ENCODE measurements at places on chromosomes 2 and 18.

DNA sequence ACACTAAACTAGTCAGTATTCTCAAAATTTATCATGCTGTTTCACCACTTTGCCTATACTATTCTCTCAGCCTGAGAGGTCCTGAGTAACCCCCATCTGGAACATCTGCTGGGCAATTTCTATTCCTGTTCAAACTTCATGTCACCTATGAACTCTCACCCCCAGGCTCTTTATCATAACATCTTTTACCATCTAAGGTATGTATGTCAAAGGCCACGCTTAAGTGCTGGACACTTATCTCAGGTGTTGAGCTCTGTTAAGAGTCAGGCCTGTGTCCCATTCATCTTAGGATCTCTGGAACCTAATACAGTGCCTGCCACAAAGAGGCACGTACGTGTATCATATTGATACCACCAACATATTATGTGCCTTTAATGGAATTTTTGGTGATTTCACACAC, 4.9 kb downstream of the AAK1 start:
- no peak for DNase-seq

DNA sequence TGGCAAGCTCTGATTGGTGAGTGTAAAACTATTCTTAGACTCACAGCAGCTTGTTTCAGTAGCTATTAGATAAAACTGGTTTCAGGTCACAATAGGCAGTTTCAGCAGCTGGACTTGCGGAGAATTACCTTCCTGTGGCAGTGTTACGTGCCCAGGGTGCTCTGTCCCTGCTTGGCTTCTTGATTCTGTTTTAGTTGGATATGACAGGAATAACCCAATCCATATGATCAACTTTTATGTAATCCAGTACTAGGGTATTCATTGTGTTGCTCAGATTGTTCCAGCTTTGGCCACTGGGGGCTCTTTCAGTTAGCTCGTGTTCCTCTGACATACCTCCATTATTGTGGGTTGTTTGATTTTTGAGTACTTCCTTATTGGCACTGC, 43.1 kb downstream of the INPP4A start:
- no peak for DNase-seq

- no peak for DNase-seq
Observed at GRCh38 chr2:109467701-109468100, 146.1 kb downstream of the SEPTIN10 start.

- no peak for DNase-seq
Observed at GRCh38 chr2:207413376-207413907, 116.3 kb upstream of the CREB1 start.

GRCh38 chr2:230690439-230690838, 22.2 kb upstream of the CAB39 start:
- no peak for DNase-seq

- DNase-seq = no peak
Observed at GRCh38 chr2:112147382-112148168, 9.4 kb downstream of the FBLN7 start.
